Fibroblast of skin of back (primary cell): ENCODE measurements at places on chromosomes 12 and 14.

DNA sequence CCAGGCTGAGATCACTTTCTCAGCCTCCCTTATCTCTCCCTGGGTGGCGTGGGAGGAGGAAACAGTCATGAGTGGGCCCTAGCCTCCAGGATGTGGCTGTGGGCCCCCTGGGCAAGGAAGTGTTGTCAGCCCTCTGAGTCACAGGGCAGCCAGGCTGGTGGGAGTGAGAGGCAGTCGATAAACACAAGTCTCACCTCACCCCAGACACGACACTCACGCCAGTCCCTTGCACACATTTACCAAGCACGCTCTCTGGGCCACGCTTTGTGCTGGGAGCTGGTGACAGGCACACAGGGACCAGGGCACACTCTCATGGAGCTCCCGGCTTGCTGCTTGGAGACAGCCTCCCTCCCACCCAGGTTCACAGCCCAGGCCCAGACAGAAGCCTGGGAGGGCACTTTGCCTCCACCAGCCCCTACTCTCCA, 1.9 kb upstream of the KRT79 start:
- peak; percentile 75 for DNase-seq

DNA sequence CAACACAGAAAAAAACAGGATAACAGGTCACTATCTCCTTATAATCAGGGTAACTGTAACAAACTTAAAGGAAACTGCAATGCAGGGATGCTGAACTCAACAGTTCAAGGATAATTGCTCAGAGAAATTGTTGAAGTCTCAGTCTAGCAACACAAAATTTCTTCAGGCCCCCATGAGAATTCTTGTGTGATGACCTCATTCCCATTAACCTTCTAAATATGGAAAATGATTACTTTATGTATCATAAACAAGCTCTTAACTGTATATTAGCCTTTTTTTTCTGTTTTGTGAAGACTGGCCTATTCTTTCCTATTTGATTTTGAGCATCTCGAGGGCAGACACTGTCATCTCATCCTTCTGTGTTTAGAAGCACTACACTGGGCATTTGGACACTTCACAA, 47.1 kb downstream of the IGF1 start:
- peak; percentile 16 for DNase-seq

- peak; percentile 43 for DNase-seq
Observed at GRCh38 chr12:57869298-57869926, 22.9 kb upstream of the CTDSP2 start.

DNA sequence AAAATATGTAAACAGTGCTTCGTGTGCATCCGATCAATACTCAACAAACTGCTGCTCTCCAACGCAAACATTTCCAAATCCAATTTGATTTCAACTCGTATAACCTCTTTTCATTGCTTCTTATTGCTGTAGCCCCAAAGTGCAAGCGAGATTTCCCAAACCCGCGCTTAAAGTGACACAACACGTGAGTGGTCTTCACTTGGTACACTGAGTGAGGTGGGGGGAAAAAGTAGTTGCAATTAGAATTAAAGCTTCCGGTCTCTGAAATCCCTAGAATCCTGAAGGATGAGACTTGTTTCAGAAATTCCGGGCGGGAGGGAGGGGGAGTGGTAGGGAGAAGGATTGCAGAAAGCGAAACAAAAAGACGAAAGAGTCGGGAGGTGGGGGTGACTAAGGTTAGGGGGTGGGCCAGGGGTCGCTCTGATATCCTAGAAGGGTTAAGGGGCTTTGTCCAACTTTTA, 387.5 kb downstream of the BCAT1 start:
- peak; percentile 25 for DNase-seq

DNA sequence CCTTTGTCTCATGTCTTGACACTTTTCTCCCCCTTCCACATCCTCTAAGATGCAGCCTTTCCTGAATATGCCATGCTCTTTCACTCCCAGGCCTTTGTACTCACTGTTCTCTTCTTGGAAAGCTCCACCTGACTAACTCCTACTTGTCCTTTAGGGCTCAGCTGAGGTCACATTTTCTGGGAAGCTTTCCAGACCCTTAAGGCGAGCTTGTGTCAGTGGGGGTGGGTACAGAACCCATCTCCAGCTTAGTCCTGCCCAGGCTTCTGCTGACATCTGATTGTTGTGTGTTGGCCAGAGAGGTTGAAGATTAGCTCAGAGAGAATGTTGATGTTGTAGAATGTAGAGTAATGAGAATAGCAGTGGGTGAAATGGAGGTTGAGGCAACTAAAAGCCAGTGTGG, 2.9 kb upstream of the TSFM start:
- DNase-seq = no peak

- DNase-seq = no peak
Observed at GRCh38 chr14:21735200-21735599, 61.6 kb upstream of the OR4E1 start.

- no peak for DNase-seq
Observed at GRCh38 chr12:24645254-24645653, 303.6 kb downstream of the BCAT1 start.

DNA sequence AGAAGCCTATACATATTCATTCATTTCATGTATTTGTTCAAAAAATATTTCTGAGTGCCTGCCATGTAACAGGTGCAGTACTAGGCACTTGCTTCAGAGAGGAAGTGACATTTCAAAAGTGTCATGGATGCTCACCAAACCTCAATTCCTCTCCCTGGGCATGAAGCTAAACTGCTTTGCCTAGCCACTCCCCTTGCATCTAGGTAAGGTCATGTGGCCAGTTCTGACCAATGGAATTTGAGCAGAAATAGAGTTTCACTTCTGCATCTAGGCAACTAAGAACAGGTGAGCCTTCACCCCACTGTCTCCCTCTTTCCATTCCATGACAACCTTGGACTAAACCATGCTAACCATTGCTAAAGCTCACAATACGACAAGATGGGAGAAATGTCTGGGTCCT, 27.6 kb downstream of the TC2N start:
- no peak for DNase-seq

DNA sequence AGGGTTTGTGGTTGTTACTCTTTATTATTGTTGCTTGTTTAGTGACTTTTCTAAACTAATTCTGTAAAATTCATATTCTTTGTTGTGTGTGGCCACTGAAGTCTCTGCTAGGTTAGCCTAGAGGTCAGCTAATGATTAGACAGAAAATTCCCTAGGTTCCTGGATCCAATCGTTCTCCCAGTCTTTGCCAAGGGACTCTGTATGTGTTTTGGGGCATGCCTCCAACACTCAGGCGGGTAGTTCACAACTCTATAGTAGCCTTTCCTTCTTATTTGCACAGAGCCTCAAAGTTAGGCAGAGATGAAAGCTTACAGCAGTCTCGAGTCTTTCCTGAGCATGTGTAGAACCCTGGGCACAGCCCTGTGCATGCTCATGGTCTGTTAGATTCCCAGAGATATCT, 32.7 kb upstream of the RIN3 start:
- DNase-seq = no peak

GRCh38 chr14:72928872-72929271, 2.6 kb downstream of the DCAF4 start:
- no peak for DNase-seq

GRCh38 chr14:31047503-31047902, 21.3 kb upstream of the STRN3 start:
- DNase-seq = no peak

GRCh38 chr12:12704593-12705230, 8.7 kb upstream of the GPR19 start:
- peak; percentile 92 for DNase-seq

GRCh38 chr14:97791906-97792305, 994.7 kb downstream of the VRK1 start:
- DNase-seq = no peak

DNA sequence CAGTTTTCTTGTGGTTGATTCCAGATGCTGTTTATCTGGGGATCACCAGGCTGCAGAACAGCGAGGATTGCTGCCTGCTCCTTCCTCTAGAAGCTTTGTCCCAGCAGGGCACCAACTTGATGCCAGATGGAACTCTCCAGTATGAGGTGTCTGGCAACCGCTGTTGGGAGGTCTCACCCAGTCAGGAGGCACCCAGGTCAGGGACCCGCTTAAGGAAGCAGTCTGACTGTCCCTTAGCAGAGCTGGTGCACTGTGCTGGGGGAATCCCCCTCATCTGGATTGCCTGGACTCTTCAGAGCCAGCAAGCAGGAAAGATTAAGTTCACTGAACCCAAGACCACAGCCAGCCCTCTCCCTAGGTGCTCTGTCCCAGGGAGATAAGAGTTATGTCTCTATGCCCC, 1165.2 kb downstream of the FSCB start:
- DNase-seq = no peak

DNA sequence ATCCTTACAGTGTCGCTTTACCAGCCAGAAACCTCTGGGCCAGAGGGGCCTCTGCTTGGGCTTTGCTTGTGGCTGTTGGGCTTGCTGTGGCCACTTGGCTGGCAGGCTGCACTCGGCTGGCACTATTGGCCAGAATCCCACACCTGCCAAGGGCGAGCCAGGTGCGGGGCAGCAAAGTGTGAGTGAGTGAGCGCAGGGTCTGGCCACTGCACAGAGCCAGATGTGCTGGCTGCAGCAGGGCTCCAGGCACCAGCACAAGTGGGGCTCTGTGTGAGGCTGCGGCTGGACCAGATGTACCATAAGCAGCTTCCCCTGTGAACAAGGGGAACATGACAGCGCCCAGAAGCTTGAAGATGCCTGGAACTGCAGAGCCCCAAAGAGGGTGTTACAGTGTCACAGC, 33.5 kb upstream of the ARID2 start:
- no peak for DNase-seq

GRCh38 chr12:79706156-79706555, 15.4 kb upstream of the PAWR start:
- no peak for DNase-seq

GRCh38 chr12:12839873-12840579, 26.9 kb downstream of the DDX47 start:
- peak; percentile 86 for DNase-seq

DNA sequence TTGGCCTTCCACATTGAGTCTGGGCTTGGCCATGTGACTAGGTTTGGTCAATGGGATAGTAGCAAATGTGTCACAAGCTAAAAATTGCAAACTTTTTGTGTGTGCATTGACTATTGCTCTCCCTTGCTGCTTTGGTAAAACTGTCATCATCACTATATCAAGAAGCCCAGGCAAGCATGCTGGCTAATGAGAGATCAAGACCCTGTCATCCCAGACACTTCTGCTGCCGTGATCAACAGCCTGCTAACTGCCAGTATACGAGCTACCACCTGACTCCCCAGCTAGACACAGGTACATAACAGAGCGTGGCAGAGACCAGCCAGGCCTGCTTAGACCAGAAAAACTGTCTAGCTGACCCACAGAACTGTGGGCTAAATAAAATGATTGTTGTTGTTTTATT, 456.7 kb upstream of the DCN start:
- no peak for DNase-seq

- peak; percentile 2 for DNase-seq
Observed at GRCh38 chr12:39401459-39401858, 41.5 kb downstream of the KIF21A start.

GRCh38 chr12:45208604-45209487, 7.0 kb upstream of the ANO6 start:
- peak; percentile 82 for DNase-seq

DNA sequence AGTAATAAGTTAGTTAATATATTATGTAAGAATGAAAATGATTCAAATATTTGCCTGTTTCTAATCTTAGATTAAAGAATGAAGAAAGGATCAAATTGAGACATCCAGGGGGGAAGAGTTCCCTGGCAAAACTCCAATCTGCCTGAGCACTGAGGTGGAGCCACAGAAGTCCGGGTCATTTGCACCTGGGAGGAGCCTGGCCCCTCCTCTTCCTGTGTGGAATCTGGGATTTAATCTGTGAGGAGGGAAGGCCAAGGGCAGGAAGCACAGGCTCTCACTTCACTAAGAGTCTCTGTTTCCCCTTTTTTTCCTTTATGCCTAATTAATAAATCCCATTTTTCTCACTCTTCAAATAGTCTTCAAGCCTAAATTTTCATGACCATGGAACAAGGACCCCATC, 599.5 kb downstream of the FLRT2 start:
- no peak for DNase-seq

GRCh38 chr14:100622708-100623485, 35.7 kb upstream of the BEGAIN start:
- DNase-seq = no peak

GRCh38 chr14:103122585-103122946, 695 bp upstream of the TNFAIP2 start:
- DNase-seq = no peak
